ENCODE measurements at places on chromosomes 5 and 9.
A peak's percentile ranks its signal among the peaks of the same experiment; 100 is the strongest.

DNA sequence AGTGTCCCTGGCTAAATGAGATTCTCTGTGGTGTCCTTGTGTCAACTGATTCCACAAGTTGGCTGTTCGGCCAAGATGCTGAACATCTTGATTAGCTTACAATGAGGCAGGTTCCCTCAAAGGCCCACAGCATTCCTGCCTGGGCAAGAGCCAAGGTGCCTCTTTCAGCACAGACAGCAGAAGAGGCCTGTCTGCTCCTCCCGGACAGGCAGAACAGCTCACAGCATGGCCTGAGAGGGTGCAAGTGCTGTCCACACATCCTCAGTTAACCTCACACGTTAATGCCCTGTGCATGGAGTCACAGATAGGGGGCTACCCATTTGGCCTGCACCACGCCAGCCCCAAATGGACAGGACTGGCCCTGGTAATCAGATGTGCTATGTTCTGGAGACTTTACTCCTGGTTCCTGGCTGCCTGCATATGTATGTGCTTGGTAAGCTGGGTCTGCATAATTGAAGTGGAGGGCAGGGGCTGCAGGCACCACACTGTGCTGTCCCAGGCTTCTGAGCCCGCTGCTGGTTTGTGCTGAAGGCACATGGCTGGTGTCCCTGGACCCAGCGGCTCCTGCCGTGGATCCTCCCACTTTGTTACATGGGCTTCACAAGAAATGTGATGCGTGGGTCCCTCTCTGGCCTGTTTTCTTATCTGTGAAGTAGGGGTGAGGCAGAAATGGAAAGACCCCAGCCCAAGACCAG lies 8.9 kb downstream of the CSF2 start:
- no peak for DNase-seq

DNA sequence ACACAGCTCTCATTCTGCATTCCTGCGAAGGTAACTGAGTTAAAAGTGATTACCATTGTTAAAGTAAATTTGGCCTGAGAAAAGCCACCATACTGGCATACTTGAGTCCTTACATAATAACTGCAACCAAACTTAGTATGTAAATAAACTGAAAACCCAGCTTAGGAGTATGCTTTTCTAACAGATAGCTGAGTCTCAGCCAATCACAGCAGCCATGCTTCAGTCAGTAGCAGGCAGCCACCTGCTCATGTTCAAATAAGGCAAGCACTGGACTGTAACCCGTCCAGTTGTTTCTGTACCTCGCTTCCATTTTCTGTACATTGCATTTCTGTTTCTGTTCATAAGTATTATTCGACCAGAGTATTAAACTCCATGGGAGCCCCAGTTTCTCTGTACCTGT lies 58.6 kb downstream of the GCNT4 start:
- DNase-seq = no peak

DNA sequence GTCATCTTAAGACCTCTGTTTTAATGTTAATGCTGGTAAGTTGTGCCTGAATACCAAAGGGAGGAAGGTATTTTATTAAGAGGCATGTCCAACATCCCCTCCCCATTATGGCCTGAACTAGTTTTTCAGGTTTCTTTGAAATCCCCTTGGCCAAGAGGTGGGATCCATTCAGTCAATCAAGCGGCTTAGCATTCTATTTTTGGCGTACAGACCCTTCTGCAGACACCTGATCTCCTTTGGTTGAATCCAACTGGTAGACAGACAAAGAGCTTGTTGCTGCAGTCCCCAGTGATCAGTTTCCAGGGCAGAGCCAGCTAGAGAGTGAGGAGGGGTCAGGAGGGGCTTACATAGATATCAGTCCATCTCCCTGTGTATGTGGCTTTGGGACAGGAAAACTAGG lies 7.9 kb upstream of the KCNMB1 start:
- DNase-seq = no peak

DNA sequence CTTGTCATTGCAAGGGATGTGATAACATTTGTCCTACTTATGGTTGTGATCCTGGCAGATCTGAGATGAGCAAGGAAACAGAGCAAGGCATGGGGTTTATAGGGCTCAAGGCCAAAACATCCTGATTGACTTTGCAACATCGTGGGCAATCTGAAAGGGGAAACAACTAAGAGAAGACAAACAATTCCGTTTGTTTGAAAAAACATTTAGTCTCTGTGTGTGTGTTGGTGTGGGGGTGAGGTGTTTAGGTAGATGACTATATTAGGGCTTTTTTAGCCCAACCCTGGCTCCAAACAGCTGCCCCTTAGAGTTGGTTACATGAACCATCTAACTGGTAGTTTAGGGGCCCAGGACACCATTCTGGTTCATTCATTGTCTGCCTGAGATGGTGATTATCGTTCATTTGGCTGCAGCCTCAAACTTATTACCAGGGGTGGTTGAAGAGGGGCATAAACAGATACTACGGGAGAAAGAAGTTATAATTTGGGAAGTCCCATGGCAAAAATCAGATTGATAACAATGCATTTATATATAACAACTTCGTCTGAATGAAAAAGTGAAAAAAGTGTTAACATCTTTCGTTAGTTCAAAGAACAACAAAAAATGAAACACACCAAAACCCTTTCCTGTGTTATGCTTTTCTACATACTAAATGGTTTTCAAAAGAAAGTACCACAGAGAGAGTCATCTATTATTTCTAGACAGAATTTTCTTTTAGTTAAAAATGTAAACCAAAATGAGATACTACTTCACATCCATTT lies 5.7 kb downstream of the FYB1 start:
- no peak for DNase-seq

DNA sequence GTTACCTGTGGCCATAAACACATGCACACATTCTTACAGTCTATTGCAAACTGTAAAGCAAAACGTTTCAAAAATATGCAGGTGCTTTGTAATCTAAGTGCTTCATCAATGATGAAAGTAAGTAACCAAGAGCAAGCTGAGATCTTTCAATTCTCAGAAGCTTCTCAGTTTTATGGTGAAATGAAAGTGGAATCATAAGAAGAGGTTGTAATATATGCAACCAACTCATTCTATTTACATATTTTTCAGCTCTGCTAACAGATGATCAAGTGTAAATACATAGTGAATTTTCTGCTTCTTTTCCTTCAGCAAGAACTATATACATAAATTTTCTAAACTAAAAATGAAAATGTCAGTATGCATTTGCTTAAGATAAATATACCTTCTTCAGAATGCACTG lies 33.1 kb upstream of the PRDM9 start:
- no peak for DNase-seq

- peak; percentile 78 for DNase-seq
Observed at GRCh38 chr9:77475641-77476473, 172.3 kb downstream of the GNA14 start.

GRCh38 chr5:150399524-150400211 lies 13.0 kb downstream of the CD74 start:
- DNase-seq = no peak

- no peak for DNase-seq
Observed at GRCh38 chr9:38066914-38067858, 1.8 kb downstream of the SHB start.

DNA sequence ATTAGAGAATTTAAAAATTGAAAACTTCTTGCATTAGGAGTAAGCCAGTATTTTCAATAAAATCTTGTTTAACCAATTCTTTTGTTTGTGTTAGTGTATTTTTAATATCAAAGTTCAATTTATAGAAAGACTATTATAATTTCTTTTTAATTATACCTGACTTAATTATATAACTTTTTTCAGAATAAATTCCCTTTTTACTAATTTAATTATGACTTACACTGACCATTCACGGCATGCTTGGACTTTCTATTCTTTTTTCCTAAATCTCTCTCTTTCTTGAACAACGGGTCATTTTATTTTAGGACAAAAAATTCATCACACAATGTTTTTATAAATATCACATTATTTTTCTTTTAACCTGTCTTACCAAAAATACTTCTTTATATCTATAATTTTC lies 555.3 kb upstream of the PTGER4 start:
- DNase-seq = no peak

- DNase-seq = no peak
Observed at GRCh38 chr9:111909444-111909843, 12.8 kb downstream of the UGCG start.

DNA sequence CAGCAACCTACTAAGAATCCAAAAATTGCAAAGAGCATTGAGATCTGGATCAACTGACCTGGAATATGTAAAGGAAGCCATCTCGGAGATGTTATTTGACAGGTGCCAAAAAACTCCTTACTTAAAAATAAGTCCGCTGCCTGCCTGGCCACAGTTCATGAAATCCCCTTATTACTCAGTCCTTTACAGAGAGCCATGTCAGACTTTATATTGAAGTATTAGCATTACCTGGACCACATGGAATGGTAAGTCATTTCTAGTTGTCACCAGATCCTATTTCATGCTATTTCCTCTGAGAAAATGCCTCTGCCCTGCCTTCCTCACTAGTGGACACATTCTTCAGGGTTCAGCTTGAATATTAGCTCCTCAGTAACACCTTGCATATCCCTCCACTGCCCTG lies 115.7 kb downstream of the DEPDC1B start:
- no peak for DNase-seq

GRCh38 chr5:126544087-126544740 lies 50.8 kb downstream of the ALDH7A1 start:
- peak; percentile 38 for DNase-seq

- no peak for DNase-seq
Observed at GRCh38 chr9:80004714-80005113, 432.9 kb downstream of the TLE4 start.

- no peak for DNase-seq
Observed at GRCh38 chr9:9612270-9612669, 1000.5 kb downstream of the PTPRD start.

GRCh38 chr9:134682651-134683364 lies 41.2 kb downstream of the COL5A1 start:
- DNase-seq = no peak

GRCh38 chr5:98454904-98455303 lies 318.6 kb upstream of the RGMB start:
- peak; percentile 79 for DNase-seq

DNA sequence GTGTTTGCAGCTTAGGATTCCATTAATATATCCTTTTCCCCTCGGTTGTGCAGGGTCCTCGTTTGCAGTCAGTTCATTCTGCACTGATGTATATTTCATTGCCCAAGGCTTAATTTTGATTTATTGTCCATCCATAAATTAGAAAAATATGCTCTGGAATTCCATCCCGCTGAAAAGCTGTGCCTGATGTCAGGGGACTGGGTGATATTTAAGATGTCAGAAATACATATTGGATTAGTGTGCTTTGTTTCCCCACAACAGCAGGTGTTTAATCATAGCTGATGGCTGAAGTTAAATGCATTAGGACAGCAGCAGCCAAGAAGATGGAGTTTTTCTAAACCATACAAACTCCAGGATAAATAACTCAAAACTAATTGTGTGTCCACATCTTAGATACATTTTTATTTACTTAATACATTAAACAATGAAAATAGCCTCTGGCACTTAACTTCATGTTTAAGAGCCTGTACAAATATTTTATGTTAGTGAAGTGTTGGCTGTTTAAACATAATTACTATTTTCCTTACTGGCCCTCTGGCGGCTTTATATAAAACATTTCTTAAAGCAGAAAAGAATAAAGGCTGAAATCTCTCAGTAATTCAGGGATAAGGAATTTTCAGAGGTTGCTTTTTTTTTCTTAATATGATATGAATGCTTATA lies 170.4 kb upstream of the TBCA start:
- DNase-seq = no peak

DNA sequence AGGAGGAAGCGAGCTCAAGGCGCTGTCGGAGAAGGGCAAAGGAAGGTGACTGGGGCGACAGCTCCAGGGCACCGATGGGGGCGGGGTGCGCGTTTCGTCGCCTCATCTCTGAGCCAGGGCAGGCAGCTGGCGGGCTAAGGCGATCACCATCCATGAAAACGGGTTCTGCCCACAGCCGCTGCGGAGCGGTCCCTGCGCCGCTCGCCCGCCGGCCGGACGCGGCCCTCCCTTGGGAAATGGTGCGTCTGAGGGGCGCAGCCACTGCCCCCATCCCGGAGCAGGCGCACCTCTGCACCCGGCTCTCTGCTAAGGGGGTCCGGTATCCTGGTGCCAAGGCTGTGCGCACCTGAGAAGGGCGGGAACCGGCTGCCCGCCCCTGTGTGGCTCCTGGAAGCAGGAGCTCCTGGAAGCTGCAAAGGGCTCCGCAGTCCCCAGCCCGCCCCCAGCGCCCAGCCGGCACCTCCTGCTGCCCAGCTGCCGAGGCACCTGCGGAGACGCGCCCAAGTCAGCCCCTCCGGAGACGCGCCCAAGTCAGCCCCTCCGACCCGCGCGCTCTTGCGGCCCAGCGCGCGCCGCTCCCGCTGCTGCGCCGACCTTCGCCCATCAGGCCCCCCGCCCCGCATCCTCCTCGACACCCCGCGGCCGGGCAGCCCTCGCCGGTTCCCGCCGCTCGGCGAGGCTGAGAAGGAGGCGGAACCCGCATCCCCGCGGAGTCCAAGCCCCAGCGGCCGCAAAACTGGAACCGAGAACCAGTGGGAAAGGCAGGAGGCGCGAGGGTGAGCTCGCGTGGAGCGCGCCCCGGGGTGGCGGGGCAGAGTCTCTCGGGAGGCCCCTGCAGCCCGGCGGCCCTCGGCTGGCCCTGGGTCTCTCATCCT lies 757 bp downstream of the ANKRD34B start:
- DNase-seq = no peak

- DNase-seq = no peak
Observed at GRCh38 chr9:109276469-109277440, 44.1 kb downstream of the EPB41L4B start.

GRCh38 chr5:166639151-166639550 lies 1652.3 kb upstream of the WWC1 start:
- no peak for DNase-seq

DNA sequence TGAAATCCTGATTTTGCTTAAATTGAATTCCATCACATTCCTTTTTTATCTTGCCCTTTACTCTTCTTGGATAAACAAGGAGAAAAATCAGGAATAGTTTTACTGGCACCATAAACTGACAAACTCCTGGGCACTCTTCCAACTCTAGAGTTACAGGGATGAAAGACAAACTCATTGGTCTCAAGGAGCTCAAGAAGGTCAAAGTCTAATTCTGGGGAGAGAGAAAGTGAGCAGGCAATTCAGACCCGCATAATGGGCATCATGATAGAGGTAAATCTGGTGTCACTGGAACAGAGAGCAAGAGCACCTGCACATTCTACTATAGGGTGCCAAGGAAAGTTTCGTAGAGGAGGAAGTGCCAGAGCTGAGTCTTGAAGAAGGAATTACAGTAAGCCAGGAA lies 64.8 kb downstream of the GRIN3A start:
- no peak for DNase-seq

DNA sequence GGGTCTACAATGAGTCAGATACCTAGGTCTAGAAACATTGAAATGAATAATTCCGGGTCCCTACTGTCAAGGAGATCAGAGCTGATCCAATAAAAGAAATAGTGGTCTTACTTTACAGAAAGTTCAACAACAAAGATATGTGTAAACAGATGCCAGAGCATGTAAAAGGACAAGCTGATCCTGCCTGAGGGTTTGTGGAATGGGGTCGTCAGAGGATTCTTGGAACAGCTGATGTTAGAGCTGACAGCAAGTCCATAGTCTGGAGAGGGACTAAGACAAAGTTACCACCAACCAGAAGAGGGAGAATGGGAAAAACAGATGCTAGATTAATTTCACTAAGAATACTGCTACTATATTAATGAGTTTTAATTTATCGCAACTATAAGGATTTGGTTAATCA lies 71.5 kb downstream of the FREM1 start:
- no peak for DNase-seq

- no peak for DNase-seq
Observed at GRCh38 chr9:93946338-93946712, 8.8 kb downstream of the BARX1 start.

- DNase-seq = no peak
Observed at GRCh38 chr9:25472085-25472607, 206.1 kb downstream of the TUSC1 start.

GRCh38 chr9:106889061-106889590 lies 26.2 kb downstream of the ZNF462 start:
- DNase-seq = no peak

- DNase-seq = no peak
Observed at GRCh38 chr9:97809666-97810344, 43.2 kb upstream of the FOXE1 start.
